Stimulated activated CD4-positive, alpha-beta T cell treated with anti-CD3 and anti-CD28 coated beads, Interleukin-1b, Interleukin-23, amount 100 ng/mL, for 1 hour (primary cell): ENCODE measurements at places on chromosomes 3 and 15.

DNA sequence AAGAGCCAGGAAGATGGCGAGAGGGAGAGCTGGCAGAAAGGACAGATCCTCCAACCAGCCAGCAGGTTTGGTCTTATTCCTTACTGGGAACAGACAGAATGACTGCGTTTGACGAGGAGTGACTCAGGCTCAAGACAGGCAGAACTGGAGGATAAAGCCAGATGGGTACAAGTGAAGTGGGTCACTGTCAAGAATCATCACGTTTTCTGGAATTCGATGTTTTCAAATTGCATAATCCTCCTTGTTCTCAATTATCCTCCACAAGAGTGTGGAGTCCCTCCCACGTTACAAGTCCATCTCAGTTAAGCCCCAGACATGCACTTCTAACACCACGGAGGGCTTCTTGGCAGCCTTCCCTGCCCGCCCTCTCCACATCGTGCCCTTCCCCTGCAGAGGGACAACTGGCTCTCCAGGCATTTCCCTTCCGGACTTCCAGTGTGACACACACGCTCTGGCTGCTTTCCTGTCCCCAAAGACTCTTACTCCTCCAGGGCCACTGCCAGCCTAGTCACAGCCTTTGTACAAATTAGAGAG is 183.1 kb downstream of the CHST2 start:
- DNase-seq = no peak

DNA sequence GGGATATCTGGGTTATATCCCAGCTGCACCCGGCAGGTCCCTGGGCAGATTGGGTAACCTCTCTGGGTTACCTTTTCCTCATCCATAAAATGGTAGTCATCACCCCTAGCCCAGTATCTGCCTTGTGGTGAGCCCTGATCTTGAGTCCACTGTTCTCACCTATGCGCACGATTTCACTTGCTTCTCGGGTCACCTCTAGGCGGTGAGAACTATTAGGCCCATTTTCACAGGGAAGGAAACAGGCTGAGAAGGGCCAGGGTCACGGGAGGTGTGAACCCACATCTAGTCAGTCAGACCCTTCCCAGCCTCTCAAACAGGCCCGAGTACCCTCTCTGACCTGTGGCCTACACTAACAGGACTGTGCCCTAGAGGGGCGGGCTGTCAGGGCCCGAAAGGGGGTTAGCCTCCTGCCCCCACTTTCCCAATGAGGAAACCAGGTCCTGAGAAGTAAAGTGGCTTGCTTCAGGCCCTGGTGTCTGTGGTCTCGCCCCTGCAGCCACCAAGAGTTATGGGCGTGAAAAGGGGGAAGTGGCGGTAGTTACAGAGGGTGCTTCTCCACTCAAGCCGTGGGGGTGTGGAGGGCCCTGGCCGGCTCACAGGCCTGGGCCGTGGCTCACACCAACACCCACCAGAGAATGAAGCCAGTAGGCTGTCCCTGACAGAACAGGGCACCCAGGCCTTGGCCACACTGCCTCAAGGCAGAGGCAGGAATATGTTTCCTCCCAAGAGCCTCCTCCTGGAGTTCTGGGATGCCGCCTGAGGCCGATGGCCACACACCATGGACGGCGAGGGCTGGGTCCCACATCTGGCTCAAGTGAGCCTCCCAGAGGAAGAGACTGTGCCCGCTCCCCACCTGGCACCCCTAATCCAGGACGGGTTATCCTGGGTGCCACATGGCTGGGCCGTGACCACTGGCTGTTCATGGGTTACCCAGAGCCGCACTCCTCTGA is 19.5 kb downstream of the PSTPIP1 start:
- DNase-seq = no peak

DNA sequence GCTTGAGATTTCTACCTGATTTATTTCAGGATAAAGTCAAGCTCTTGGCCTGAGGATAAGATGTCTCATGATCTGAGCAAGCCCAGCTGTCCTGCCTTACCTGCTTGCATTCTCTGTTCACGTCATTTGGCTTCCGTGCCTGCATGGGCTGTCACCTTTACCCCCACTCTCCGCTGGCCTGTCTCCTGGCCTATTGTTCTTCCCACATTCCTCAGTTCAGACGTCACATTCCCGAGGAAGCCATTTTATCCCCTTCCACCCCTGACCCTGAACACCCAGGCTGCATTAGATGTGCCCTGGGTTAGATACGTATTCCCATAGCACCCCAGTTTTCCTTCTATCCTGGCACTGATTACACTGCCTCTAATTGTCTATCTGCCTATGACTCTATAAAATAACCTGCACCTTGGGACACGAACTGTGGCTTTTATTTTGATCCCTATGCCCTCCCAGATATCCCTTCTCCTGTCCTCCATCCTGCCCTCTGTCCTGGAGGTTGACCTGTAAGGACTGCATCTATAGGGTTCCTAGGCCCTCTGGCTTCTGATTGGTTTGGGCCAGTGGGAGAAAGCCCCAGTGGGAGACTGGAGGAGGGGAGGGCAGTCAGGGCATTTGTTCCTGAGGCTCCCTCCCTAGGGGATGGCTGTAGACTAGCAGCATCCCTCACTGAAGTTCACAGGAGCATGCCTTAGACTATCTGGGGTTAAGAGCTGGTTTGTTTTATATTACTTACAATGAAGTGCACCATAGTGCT is 19.2 kb upstream of the UBE2Q2 start:
- no peak for DNase-seq

DNA sequence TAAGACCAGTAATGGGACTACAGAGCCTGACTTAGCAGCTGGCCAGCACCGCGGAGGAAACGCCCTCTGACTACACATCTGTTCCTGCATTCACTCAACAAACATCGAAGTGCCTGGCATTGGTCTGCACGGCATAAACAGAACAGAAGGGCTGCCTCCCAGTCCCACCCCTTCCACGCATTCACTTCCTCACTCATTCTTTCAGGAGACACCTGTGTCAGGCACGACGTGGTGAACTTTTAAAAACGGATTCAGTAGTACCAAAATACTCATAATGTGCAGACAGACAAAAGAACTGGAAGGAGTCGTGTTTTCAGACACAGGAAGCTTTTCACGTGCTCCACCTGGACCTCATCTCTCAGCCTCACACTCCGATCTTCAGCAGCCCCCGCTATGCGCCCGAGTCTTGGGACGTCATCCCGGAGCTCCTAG is 123.3 kb downstream of the XXYLT1 start:
- no peak for DNase-seq

DNA sequence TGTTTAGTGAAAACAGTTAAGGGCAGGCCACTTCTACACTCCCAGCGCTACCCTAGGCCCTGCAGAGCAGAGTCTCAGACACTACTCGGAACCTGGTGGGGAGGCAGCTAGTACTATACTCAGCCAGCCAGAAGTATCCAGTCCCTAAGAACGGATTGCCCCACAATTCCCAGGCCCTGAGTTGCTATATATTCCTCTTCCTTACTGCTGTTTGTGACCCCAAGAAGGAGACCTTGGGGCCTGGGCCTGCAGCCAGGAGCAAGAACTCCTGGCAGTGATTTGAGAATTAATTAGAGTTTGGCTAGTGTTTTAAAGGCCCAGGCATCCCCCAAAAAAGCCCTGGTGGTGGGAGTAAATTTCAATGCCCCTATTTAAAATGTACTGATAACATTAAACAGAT is 87.7 kb downstream of the RBPMS2 start:
- no peak for DNase-seq

DNA sequence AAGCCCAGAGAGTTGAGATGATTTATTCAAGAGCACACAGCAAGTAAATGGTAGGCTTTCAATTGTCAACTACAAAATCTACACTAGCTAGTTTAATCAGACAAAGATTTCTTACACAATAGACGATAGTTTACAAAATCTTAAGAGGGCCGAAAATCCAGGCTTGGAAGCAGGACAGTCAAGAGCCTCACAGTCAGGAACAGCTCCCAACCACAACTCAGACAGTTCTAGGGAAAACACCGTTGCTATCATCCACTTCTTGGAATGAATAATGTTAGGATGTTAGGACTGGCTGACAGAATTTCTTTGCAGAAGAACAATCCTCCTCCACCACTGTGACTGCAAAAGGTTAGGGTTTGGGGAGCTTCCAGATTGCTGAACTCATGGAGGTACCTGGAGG is 290.8 kb upstream of the ZPLD1 start:
- no peak for DNase-seq

DNA sequence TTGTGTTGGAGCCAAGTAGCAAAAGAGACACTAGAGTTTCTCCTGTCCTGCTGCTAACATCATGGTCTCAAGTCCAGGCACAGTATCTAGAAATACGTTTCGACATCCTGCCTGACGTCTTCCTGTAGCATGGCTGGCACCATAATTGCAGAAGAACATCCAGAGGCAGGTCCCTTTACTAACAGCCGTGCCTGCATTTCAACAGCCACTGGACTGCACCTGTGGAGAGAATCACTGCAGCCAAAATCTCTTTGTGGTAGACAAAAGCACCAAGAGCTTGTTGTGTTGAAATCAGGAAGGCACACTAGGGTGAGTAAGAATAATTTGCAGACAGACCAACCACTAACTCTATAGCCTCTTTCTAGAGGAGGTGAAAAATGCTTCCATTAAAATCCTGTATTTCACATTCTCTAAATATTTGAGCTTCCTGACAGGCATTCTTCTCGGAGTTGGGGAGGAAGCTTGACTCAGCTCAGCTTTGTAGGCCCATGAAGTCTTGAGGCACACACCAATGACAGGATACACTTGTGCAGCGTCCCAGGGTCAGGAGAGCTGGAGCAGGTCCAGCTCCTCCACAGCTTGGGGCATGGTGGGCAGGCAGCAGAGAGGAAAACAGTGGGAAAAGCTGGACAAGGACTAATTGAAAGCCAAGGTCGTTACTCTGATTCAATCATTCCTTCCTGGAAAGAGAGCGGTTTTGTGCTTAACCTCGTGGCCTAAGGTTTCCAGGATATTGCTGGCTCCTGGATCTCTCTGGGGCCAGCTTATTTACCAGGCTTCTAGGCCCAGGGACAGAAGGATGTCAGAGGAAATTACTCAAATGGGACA is 244.9 kb downstream of the FAM43A start:
- DNase-seq = no peak

DNA sequence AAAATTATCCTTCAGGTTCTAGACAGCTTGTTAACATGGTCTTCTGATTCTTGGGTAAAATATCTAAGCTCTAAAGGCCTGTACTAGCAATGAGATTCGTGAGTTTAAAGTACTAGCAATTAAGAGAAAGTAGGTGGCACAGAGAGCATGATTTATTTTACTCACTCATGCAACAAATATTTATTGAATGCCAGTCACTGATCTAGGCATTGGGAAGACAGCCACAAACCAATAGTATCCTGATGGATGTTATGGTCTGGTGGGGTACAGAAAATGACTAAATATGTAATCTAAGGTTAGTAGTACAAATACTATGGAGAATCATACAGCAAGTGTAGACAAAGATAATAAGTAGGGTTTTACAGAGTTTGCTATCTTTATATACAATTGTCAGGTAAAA is 751.3 kb downstream of the ZNF385D start:
- DNase-seq = no peak

GRCh38 chr3:99418209-99418635 is 220.2 kb upstream of the COL8A1 start:
- no peak for DNase-seq

- no peak for DNase-seq
Observed at GRCh38 chr3:147705651-147706051, 296.5 kb downstream of the ZIC1 start.

DNA sequence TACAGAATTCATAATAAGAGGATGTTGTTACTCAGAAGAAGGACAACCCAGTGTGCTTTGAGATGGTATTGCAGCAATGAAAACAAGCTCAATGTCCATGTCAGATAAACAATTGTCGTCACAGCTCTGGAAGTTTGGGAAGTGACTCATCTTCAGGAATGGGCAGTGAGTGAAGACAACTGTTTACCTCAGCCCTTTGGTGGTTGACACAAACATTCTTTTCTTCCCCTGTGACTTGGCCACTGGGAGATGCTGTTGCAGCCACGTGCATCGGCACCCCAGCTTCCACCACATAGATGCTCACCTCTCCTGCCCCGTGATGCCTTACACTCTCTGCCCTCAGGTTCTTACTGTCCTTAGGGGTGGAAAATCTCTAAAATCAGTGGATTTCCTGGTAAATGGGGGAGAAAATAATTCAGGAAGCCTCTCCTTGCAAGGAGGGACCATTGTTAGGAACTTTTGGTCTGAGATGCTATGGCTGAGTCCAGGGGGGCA is 114.1 kb upstream of the GALNT15 start:
- no peak for DNase-seq

- DNase-seq = no peak
Observed at GRCh38 chr3:118886708-118887107, 147.9 kb downstream of the IGSF11 start.

- no peak for DNase-seq
Observed at GRCh38 chr3:143511174-143511879, 336.9 kb downstream of the SLC9A9 start.

DNA sequence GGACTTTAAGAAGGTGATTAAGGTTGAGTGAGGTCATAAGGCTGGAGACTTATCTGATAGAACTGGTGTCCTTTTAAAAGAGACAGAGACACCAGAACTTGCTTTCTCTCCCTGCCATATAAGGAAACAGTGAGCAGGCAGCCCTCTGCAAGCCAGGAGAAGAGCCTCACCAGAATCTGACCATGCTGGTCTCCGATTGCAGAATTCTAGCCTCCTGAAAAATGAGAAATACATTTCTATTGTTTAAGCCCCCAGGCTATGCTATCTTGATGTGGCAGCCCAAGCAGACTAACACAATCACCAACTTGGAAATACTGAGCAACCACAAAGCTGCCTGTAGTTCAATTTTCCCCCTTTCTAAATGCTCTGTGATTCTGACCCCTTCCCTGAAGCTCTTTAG is 161.4 kb upstream of the RARB start:
- DNase-seq = no peak

DNA sequence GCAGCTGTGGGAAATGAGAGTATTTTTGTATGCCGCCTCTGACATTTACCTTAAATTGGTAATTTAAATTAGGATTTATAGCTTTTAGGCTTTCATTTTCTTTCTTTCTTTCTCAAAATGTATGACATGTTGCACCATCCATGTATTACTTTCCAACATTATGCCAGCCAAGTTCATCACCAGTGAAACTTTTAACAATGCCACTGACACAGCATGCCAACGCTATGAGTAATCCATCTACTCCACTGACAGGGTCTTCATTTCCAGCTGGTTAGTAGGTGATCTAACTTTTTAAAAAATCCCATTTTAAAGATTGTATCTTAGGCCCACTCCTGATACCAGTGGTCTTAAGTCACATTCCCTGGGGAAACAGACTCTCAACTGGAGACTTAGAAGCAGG is 21.8 kb upstream of the CLDN16 start:
- no peak for DNase-seq

GRCh38 chr15:75451202-75451673 is 252 bp downstream of the SIN3A start:
- DNase-seq = no peak
